Renal cortical epithelial cell (primary cell): ENCODE measurements at places on chromosomes 12 and 14. TPM values are rescaled to one million over a fixed set of nuclear protein-coding genes. Genes with fewer than 3 reads are reported as not detected.
A peak's percentile ranks its signal among the peaks of the same experiment; 100 is the strongest.

GRCh38 chr12:130617219-130617618 is 98.9 kb downstream of the RIMBP2 start:
- DNase-seq = peak; percentile 2

DNA sequence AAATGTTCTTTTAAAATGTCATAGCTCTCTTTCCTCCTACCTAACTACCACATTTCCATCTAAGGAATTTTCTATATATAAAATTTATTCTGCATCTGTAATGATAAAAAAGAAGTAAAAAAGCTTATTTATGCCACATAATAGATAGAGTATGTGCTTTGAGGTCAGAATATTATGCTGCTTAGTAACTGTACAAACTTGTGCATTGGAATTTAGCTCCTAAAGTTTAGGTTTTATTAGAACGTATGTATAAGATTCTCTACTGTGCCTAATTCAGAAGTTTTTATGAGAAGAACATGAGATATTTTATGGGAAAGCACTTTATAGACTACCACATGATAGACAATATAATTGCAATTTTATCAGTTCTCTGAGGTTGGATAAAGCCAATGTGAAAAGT is 384.6 kb downstream of the SLC16A7 start:
- DNase-seq = no peak

GRCh38 chr12:111597831-111598636 is 1.1 kb downstream of the ATXN2 start:
- no peak for DNase-seq

DNA sequence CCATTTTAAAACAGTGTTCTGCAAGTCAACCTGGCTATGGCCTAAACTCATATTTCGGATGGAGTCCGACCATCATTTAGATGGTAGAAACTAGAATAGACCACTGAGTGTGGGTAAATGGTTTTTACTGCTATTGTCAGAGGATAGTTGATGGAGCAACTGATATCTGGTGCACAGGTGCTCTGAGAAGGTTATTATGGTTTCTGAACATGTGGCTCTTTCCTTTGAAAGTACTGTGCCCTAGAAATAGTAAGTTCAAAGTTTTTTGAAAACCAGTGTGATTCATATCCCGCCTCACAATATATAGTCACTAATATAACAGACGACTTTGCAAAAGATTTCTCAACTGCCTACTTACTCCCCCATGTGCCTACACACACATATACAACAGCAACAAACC is 64.4 kb upstream of the BTG1 start:
- DNase-seq = no peak

- peak; percentile 90 for DNase-seq
Observed at GRCh38 chr14:53696217-53696965, 260.2 kb downstream of the BMP4 start.

GRCh38 chr14:90540437-90540836 is 143.6 kb downstream of the CALM1 start:
- DNase-seq = no peak

- DNase-seq = no peak
Observed at GRCh38 chr14:101500681-101501080, 60.6 kb upstream of the DIO3 start.

The LRRC10 gene
- total RNA-seq = not detected in 2 replicates
